ENCODE measurements at places on chromosomes 4 and X.
A peak's percentile ranks its signal among the peaks of the same experiment; 100 is the strongest.

DNA sequence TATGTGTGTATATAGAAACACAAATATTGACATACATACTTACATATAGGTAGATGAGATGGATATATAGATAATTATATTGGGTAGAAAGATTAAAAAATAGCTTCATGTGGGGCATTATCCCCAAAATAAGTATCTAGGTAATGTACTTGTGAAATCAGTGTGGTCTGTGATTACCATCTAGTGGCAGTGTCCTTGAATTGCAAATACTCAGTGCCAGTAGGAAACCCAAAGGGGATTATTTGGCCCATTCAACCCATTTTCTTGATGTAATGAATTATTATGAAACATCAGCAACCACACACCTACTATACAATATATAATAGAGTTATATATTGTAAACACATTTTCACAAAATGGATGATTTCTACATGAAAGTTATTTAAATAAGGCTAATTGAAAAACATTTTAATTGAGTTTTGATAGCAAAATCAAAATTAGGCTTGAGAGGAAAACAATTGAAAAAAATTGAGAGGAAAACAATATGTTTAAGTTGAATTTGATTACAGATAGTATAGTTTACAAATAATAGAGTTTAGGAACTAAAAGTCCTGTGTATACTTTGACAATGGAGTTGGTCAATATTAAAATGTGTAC lies 389.4 kb downstream of the GALNTL6 start:
- DNase-seq, result no peak

DNA sequence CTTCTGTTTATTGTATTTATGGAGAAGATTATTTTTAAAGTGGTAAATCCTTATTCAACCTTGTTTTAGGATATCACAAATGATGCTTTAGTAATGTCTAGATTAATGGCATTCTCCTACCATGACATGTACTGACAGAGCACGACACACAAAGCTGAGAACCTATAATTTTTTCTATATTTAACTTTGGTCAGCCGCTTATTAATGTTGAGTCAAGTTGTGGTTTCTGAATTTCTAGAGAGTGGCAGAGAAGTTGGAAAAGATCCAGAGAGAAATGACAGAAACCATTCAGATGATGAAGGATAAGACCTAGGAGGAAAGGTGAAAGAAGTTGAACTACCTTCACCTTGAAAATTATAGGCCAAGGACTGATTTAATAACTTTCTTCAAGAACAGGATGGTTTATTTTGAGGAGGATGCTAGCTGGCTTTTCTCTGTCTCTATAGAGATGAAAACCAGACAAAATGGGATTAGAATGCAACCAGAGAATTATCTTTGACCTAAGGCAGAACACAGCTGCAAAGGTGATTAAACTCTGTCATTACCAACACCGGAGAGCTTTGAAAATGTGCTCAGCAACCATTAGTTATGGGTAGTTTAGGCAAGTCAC lies 62.6 kb upstream of the TSPAN5 start:
- no peak for DNase-seq

- peak; percentile 22 for DNase-seq
Measured at GRCh38 chr4:164731827-164732474, 22.0 kb upstream of the SMIM31 start.

GRCh38 chr4:38560768-38561558 lies 103.0 kb upstream of the KLF3 start:
- no peak for DNase-seq

DNA sequence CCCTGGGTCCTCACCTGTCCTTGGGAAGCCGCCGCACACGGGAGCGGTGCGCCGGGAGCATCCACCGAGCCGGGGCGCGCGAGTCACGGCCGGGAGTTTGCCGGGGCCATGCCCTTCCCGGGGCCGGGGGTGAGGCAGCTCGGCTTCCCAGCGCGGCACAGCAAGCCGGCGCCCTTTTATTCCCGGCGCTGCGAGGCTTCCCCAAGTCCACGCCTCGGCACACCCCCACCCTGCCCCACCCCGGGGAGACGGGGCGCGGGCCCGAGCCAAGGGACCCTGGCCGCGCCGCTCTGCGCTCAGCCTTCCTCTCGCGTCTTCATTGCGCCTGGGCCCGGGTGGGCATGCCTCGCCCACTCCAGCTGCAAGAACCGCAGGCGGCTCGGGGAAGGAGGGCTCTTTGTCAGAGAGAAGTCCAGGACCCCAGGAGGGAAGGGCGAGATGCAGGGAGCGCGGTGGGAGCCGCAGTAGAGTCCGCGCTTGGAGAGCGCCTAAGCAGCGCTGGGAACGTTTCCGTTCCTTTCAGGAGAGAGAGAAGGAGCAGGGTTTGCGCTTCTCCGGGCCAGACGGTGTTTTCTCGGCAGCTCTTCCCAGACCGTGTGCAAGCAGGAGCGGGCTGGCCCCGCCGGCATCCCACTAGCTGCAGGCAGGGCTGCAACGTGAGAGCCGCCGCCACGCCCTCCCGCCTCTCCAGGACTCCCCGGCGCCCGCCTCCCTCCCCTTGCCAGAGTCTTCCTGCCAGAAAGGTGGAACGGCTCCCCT lies at the start of gene MXRA5:
Gene MXRA5 (minus strand): TSS at position 152 of the 759 bp plus-strand sequence. CDS start 2,819 bp downstream, outside the sequence.
- DNase-seq, result no peak

DNA sequence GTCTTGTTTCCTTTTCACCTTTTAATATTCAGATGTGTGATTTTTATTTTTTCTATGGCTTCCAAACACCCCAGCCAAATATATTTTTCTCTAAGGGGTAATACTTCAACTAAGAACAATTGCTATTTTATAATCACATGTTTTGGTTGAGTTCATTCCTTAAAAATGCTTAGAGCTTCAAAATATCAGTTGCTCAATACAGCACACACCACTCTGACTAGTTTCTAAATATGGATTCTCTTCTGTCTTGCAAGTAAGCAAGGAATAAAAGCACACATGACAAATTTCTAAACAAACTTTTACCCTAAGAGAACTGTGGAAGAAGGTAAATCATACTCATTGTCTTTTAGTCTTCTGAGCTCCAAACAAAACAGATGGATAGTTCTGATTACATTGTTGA lies 27.2 kb downstream of the ANTXR2 start:
- no peak for DNase-seq
